ENCODE measurements at places on chromosomes 2 and 18.

DNA sequence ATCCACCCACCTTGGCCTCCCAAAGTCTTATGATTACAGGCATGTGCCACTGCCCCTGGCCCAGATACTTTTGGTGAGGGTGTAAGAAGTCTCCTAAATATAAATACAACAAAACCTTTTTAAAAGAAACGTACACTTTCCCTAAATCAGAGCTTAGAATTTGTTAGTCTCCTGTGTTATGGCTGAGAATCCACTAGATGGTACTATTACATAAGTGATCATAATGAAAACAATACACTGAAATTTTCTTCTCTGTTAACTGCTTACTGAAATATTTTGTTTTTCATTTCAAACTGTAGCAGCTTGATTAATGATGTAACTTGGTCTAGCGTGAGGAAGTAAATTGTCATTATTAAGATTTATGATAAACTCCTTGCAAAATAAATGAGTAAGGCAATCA is 74.8 kb upstream of the FAM98A start:
- peak; percentile 7 for DNase-seq

DNA sequence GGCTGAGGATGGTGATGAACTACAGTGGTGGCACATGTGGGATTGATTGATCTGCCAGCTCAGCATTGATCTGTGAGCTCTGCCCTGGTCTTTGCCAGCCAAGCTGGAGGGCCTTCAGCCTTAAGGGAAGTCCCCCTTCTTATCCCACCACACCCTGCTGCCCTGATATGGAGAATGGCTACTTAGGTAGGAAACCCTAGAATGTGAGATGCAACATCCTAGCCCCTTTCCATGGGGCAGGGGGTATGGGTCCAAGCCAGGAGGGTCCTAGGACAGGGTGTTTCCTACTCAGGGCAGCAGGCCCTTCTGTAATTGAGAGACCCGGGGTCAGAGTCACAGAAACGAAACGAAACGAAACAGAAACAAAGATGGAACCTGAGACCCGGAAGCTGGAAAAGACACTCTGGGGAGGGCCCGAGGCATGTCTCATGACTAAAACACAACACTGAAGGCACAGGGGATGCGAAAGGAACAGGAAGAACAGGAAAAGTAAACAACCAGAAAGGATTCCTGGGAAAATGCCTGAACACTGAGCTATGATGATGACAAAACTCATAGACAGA is 16.9 kb upstream of the SULT1C2 start:
- DNase-seq: peak; percentile 84

DNA sequence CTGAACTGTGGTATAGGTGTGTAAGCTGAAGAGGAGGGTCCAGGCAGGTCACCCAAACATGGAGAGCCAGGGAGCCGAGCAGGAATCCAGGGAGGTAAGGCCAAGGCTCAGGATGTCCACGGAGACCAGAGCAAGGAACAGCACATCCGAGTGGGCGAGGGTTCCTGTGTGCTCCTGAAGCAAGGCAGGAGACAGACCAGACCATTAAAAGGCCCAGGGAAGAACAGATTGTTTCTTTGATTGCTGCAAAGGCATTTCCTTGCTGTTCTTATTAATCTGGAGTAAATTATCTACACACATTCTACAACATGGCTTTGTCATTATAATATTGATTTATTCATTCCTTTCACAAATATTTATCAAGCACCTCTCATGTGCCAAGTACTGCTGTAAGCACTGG is 50.1 kb upstream of the SPTBN1 start:
- DNase-seq: no peak

GRCh38 chr2:171389325-171389724 is 44.5 kb downstream of the METTL8 start:
- DNase-seq: no peak

DNA sequence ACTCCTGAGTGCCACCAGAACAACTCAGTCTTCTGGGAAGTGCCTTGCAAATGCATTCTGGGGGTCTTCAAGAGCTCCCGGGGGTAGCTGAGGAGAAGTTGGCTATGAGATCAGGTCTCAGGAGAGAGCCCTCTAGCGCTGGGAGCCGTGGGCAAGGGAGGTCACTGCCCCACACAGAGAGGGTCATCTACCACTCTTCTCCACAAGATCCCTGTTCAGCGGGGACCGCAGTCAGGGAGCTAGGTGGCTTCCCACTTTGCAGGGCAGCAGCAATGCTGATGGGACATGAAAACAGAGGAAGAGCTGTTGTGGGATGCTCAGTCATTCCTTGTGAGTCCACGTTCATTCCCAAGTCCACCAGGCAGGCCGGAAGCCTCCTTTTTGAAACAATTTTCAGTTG is 66.6 kb downstream of the ACKR3 start:
- DNase-seq: no peak

DNA sequence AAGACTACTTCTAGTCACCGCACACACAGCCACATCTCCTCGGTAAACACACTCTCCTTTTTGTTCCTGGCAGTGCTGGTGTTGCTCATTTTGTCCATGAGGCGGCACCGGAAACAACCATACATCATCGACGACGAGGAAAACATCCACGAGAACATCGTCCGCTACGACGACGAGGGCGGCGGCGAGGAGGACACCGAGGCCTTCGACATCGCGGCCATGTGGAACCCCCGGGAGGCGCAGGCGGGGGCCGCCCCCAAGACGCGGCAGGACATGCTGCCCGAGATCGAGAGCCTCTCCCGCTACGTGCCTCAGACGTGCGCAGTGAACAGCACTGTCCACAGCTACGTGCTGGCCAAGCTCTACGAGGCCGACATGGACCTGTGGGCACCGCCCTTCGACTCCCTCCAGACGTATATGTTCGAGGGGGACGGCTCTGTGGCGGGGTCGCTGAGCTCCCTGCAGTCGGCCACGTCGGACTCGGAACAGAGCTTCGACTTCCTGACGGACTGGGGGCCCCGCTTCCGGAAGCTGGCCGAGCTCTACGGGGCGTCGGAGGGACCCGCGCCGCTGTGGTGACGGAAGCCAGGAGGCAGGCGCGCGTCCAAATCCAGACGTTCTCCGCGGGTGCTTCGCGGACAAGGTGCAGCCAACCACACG is 221.0 kb downstream of the CDH20 start:
- no peak for DNase-seq

DNA sequence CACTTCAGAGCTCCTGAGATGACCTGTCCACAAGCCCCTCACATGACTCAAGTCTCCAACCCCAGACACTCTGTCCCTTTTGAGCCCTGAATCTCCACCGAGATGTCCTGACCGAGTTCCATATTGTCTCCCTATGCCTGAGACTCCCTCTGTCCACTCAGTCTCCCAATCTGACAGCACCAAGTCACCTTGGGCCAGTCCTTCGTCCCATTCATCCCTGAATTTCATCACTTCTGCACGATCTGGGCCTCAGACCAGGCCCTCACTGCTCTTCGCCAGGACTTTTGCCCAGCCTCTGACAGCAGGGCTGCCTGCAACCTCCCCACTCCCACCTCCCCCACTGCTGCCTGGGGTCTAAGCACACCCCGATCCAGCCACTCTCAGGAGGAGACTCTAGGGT is 4.3 kb upstream of the MOCOS start:
- DNase-seq: no peak

- no peak for DNase-seq
Observed at GRCh38 chr2:123916531-123916930, 108.6 kb upstream of the CNTNAP5 start.

DNA sequence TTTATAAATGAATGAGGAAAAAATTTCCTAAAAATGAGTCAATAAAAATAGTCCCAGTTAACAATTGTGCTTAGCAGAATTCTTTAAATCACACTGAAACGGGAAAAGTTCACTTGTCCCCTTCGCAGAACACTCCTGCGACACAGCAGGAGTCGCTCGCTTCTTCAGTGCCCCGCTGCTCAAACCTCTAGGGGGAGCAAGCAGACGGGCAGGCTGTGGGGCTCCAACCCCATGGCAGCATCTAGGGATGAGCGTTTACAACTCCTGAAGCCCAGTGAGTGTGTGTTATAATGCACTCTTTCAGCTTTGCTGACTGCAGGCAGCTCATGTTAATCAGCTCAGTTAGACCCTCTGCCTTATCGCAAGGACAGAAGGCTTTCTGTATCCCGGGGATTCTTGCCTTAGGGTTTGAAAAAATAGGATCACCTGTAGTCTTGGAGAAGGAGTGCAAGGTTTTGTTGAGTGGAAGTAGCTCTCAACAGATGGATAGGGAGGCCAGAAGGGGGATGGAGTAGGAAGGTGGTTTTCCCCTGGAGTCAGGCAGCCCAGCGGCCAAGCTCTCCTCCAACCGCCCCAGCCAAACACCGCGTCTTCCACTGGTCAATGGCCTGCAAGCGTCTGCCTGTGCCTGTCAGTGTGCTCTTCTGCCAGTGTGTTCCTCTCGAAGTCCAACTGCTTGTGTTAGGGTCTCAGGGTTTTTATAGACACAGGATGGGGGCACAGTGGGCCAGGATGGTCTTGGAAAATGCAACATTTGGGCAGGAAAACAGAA is 1977.7 kb upstream of the LRRTM1 start:
- no peak for DNase-seq

DNA sequence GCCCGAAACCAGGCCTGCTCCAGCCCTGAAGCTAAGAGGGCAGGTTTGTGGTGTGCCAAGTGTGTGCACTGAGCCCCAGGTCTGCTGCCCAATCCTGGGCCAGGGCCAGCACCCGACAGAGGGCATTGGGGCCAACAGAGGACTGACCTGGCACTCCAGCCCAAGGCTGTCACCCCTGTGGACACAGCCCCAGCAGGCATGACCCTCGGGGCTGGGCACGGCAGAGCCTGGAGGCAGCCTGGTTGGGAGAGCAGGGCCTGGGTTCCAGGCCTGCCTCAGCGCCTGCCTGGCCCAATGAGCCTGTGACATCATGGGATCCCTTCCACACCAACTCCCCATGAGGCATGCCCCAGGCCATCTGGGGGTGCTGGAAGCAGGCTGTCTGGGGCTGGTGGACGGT is 10.8 kb upstream of the SNED1 start:
- no peak for DNase-seq

DNA sequence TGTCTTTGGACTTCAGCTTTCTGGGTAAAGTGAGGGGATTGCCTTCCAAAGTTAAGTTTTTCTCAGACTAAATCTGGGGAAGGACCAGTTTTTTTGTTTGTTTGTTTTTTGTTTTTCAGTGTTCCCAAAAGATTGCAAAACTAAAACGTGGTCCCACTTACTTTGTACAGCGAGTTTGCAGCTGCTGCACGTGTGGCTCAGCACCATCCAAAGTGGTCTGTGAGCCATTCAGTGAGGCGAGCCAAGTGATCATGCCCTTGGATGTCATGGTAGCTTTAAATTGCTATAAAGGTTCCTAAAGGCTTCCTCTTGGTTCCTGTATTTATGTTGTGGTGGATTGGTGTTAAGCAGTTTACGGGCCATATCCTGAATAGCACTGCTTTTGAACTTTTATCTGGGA is 23.0 kb downstream of the TET3 start:
- DNase-seq: no peak

Data from stromal cell of bone marrow (primary cell).